Esophagus mucosa (tissue), 1 donor: ENCODE measurements at places on chromosomes 1 and 21.

DNA sequence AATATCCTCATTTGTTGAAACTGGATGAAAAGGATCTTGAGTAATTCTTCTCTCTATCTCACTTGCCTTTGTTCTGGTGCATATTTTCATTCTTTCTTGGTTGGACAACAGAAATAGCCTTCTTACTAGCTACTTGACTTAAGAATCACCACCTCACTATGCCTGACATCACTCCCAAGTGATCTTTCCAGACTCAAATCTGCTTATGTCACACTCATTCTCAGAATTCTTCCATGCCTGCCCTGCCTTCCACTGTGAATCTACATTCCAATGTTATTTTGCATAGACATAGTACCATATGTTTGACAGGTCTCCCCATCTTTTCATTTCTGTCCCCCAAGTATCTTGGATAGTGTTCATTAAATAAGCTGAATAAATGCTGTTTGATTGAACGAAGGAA lies 78.5 kb upstream of the DPYD start:
- no peak for ATAC-seq

GRCh38 chr1:1916851-1917251 lies 1.8 kb downstream of the CALML6 start:
- ATAC-seq, result no peak

GRCh38 chr1:206578978-206579374 lies 33.3 kb downstream of the EIF2D start:
- ATAC-seq, result no peak

DNA sequence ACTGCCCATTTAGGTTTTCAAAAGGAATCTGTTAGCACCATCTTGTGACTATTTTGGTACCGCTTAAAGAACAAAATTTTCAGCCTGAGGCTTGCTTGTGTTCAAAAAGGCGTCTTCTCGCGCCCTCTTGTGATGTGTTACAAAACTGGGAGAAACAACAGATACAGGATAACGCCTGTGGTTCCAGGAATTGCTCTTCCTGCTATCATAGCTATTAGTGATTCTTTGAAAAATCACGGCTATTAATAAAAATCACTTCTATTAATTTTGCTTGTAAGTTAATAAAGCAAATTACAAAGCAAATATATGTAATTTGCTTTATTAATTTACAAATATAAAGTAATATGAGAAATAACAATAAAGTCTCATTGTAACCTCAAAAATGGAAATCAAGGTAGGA lies 82.2 kb upstream of the ABCD3 start:
- ATAC-seq, result peak; percentile 90

- no peak for ATAC-seq
Measured at GRCh38 chr1:92901699-92902405, 59.4 kb downstream of the DIPK1A start.

DNA sequence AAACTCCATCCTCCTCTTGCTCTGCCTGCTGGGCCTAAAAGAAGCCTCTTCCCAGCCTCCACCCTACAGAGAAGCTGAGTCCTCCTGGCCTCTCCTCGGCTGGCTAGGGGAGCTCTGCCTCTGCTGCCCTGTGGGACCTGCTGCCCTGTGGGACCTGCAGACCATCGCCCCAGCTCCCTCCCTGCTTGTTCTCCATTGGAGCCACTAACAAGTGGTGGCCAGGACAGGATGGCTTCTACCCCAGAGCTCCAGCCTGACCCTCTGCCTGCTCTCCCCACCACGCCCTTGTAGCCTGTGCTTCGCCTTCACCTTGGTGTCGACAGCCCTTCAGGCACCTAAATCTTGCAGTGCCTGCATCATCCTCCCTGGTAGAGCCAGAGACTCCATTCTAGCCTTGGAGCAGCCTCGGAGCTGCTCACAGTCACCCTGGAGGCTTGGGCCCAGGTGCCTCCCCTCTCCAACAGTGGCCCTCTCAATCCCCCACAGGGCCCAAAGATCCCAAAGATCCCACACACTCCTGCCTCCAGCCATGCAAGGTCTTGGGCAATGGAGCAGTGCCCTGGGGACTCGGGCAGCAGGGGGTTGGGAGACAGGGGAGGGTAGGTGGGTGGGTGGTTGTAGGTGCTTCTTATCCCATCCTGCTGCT lies 3.0 kb downstream of the EPS8L3 start:
- no peak for ATAC-seq

GRCh38 chr1:92544756-92545165 lies 58.0 kb upstream of the GFI1 start:
- no peak for ATAC-seq

- no peak for ATAC-seq
Measured at GRCh38 chr1:109803901-109804331, 40.2 kb upstream of the EPS8L3 start.

DNA sequence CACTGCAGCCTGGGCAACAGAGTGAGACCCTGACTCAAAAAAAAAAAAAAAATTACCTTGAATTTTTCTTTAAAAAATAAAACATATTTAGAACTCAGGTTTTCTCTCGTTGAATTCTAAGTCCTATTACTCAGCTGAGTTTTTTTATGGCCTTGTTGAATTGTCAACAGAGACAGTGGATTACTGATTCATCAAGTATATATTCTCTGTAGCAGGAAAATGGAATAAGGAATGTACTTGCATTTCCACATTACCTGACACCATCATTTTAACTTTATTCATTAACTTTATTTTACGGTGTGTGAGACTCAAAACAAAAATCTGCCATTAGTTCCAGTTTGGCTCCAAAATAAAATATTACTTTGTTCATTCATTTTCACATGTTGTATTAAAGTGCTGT lies 53.8 kb upstream of the APP start:
- ATAC-seq, result no peak

- ATAC-seq, result peak; percentile 99
Measured at GRCh38 chr1:97277891-97278654, 556.5 kb downstream of the PTBP2 start.

DNA sequence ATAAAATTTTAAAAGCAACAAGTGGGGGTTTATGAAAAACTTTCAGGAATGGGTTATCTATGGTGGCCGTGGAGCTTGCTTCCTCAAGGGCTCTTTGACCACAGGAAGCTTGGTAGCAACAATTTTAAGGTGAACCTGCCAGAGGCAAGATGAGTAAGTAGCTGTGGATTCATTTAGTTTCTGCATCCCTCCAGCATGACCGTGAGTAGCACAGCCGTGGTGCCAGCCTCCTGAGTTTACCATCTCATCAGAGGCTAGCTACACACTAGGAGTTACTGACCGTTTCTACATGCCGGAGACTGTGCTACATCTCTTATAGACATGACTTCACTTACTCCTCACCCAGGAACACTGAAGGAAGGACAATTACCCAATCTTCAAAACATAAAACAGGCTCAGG lies 30.1 kb upstream of the PLEKHG5 start:
- ATAC-seq, result peak; percentile 17

- ATAC-seq, result no peak
Measured at GRCh38 chr1:210313921-210314320, 14.8 kb upstream of the HHAT start.

DNA sequence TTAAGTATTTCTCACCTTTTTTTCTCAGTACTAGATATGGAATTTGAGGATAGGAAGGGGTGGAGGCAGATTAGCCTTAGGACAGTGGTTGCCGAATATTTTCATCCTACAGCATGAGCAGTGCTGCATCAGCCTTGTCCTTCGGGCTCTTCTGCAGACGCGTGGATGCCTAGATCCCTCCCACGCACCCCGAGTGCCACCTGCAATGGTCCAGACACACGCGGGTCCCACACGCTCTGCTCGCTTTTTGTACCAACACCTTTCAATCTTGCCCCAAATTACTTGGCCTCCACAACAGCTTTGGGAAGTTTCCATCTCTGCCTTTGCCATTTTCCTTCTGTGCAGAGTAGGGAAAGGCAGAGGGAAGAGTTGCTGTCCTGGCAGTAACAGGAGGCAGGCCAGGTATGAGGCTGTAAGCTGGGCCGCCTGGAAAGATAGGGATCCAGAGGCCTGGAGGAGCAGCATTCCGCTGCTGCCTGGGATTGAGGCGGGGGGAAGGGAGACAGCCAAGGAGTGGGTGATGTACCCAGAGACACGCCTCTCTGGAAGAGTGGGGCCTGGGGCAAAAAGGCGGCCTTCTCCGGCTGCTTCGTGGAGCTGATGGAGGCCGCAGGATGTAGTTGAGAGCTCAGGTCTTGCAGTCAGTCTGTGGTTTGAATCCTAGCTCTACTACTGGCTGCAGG lies 467.7 kb downstream of the KIF26B start:
- ATAC-seq, result no peak

GRCh38 chr1:24659993-24660665 lies 17.0 kb downstream of the SRRM1 start:
- ATAC-seq, result no peak

DNA sequence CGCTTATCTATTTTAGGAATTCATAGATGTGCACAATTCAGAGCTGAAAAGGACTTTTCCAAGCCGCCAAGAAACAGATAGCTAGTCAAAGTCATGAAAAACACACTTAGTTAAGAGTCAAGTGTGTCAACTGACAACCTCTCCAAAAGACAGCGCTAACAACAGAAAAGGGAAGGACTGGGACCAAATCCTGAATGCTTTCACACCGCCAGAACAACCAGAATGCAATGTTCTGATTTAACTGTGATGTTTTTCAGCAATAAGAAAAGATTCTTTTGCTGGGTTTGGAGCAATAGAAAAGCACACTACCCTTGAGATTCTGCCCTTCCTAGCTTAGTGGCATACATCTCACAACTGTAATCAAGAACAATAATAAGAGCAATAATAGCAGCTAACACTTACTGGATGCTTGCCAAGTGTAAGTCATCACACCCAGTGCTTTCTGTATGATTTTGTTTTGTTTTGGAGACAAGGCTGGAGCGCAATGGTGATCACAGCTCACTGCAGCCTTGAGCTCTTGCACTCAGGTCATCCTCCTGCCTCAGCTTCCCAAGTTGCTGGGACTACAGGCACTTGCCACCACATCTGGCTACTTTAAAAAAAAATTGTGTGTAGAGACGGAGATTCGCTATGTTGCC lies 33.9 kb upstream of the SDC3 start:
- ATAC-seq, result no peak

DNA sequence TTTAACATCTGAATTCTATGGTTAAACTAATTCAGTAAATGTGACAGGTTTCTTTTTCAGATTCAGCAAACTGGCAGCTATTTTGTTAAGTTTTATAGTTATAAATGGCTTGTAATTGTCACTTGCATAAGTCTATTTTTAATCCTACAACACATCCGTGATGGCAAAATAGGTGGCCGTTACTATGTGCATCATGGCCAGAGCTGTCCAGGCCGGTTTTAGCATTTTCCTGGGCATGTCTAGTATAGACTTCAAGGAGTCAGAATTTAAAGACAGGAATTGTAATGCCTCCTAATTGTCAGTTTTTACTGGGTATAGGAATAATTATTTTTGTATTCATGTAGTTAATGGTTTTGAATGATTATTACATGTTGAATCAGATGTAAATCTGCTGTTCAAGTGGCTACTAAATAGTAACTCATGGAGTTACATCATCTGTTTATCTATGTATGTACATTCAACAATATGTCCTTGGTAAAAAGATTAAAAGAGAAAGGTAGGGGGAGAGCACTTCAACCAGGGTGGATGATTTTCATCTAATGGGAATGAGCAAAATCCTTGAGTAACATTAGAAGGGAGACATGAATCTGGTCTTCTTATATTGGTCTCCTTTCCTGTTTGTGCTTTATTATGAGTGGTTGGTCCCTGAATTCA lies 3.2 kb upstream of the B3GALT2 start:
- no peak for ATAC-seq

GRCh38 chr1:162168261-162168660 lies 98.8 kb downstream of the NOS1AP start:
- ATAC-seq, result peak; percentile 87

DNA sequence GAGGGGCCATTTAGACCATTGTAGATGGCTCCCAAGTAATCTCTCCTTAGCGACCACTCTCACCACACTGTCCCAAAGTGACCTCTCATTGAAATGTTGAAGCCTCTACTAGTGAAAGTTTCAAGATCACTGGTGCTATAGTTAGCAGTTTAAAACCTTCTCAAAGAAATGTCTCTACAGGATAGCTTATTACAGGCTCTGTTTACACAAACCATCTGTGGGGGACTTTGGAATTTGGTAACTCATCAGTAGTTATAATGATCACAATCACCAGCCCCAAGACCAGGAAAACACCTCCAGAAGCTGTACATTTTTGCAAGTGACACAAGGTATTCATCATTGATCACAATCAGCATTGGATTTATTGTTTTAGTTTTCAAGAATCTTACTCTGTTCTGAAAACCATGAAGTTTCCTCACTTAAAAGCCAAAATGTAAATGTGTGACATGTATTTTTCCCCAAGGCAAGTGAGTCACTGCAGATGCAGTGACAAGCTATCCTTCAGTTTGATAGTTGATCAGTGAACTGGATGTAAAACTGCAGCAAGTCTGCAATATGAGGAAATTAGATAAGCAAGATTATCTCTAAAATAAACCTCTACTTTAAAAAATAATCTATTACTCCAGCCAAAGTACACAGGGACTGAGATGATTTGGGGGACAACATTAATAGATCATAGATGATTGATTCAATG lies 41.9 kb downstream of the C21orf91 start:
- ATAC-seq, result no peak

GRCh38 chr1:5670590-5671350 lies 321.5 kb downstream of the NPHP4 start:
- ATAC-seq, result no peak

- ATAC-seq, result no peak
Measured at GRCh38 chr1:94709891-94710581, 110.1 kb upstream of the SLC44A3 start.

- ATAC-seq, result no peak
Measured at GRCh38 chr1:99820546-99820945, 29.6 kb upstream of the AGL start.

DNA sequence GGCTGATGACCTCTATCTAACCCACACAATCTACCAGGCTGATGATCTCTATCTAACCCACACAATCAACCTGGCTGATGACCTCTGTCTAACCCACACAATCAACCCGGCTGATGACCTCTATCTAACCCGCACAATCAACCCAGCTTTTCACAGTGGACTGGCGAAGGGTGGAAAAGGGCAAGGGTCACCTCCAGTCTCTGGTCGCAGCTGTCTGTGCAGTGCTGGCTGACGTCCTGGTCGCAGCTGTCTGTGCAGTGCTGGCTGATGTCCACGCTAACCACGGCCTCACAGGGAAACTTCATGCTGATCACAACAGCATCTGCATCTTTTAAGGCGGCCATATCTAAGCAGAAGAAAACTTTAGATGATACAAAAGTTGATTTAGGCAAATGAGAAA lies 12.2 kb upstream of the CCDC27 start:
- ATAC-seq, result no peak

GRCh38 chr1:247746391-247746935 lies 1.5 kb downstream of the OR14A2 start:
- no peak for ATAC-seq
